Urothelium cell line (cell line): ENCODE measurements at places on chromosomes 7 and 10.

- DNase-seq, result no peak
These were observed 45.7 kb downstream of the COL28A1 start for GRCh38 chr7:7490003-7490402.

- peak; percentile 12 for DNase-seq
These were observed 1454.8 kb upstream of the LRRTM3 start for GRCh38 chr10:65470986-65471385.

DNA sequence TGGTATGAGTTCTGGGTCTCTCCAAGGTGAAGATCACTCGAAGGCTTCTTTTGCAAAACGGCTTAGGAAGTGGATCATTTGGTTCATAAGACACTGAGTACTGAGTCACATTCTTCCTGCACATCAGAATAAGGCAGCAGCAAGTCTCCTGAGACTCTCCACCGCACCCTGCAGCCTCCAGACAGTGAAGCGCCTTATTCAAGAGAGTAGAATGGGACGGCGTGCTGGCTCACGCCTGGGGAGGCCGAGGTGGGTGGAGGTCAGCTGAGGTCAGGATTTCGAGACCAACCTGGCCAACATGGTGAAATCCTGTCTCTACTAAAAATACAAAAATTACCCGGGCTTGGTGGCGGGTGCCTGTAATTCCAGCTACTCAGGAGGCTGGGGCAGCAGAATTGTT lies 70.3 kb downstream of the C10orf143 start:
- no peak for DNase-seq

DNA sequence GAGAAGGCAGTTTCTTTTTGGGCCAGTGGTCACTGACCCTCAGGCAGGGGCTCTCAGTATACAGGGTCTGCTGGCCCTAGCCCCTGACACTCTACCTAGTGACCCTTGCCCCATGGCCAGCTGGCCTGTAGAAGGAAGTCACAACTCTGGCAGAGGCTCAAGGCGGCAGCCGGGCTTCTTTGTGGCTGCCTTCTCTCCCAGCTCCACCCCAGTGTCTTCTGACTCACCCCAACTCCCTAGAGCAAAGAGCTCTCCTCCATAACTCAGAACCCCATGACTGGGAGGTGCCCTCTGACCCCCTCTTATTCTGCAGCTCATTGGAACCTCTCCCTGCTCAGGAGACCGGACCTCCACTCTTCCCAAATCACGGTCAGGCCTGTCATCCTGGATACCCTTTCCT lies 358.2 kb downstream of the FGFR2 start:
- DNase-seq, result no peak

- DNase-seq, result no peak
These were observed 515.7 kb upstream of the GALNT17 start for GRCh38 chr7:70616211-70616610.

- no peak for DNase-seq
These were observed 1.6 kb downstream of the AKAP9 start for GRCh38 chr7:91942312-91942711.

DNA sequence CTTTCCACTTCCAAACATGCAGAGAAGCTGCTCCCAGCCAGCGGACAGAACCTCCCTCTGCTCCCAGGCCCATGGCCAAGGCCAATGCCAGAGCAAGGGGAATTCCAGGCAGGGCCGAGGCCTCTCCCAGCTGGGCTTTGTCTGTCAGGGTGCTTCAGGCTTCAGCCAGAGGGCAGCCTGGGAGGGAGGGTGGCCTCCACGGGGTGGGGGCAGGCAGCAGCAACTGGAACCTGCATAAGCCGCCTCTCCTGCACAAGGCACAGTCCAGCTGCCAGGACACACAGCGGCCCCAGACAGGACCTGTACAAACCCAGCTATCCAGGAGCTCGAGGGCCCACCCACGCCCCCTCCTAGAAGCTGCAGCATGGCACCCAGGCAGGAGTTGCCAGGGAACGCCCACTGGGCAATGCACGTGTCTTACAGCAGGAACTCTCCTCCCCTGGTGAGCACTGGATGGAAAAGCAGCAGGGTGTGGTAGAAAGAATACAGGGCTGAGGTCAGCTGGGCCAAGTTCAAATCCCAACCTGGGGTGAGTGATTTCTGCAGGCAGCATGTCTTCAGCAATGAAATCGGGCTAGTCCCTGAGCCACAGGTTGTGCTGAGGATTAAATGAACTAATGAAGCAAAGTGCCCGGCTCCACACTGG lies 7.6 kb downstream of the FAM53B start:
- DNase-seq, result no peak

- DNase-seq, result no peak
These were observed 13.6 kb downstream of the ZDHHC6 start for GRCh38 chr10:112433136-112433535.

DNA sequence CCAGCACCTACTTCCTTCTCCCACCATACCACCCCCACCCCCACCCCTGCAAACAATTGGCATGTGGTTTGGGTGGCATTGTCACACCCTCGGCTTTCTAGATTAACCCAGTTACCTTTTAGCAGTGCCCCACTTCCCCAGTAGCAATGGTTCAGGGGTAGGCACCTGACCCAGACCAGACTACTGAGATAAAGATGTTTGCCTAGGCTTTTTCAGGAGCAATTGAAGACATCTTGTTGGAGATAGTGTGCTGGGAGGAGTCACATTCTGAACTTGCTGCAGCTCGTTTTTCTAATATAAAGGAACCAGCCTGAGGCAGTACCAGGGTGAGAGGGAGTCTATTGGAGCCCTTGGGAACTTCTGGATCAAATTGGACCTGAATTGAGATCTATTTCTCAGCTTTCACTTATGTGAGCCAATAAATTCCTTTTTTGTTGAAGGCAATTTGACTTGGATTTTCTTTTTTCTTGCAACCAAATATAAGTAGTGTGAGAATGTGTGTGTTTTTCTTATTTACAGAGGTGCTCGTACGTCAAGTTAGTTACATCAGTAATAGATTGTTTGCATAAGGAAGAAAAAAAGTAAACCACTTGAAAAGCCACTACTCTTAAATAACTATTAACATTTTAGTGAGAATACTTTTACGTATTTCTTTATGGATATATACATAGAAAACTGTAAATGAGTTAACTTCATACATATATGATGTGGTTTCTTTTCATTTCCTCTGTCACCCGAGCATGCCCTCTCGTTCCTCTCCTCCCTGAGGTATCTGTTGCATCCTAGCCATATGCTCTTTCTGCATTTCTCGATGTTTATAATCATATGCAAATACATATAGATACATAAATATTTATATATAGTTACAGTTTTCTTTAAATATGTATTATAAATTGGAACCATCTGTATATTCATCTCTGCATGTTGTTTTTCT lies 38.0 kb downstream of the RAB18 start:
- no peak for DNase-seq

GRCh38 chr10:31977440-31978155 lies 49.0 kb upstream of the ARHGAP12 start:
- no peak for DNase-seq

GRCh38 chr10:63491588-63492316 lies 26.0 kb upstream of the JMJD1C start:
- no peak for DNase-seq

GRCh38 chr7:128266883-128267594 lies 26.0 kb downstream of the LEP start:
- DNase-seq, result peak; percentile 54
